Activated T-helper 1 cell treated with anti-CD3 and anti-CD28 coated beads, Interleukin-2, amount 50 U/mL, for 16 hours (primary cell): ENCODE measurements at places on chromosomes 12 and 14.

DNA sequence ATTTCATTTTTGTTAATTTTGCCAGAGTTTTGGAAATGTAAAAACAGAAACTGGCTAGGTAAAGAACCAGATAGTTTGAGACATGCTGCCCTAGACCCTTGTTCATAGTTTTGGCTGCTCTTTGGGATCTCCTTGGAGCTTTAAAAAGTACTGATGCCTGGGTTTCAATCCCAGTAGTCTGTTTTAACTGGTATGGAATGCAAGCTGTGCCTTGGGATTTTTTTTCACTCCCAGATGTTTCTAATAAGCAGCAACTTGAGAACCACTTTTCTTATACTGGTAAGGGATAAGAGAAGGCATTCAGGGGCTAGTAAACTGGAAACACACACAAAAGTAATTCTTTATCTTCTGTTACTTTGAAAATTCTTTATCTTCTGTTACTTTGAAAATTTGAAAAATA lies 18.8 kb downstream of the SLC35F4 start:
- no peak for DNase-seq

GRCh38 chr14:54474232-54474793 lies 14.5 kb downstream of the GMFB start:
- DNase-seq = no peak

- DNase-seq = no peak
These were observed 5.3 kb downstream of the KRT3 start for GRCh38 chr12:52790427-52791270.

DNA sequence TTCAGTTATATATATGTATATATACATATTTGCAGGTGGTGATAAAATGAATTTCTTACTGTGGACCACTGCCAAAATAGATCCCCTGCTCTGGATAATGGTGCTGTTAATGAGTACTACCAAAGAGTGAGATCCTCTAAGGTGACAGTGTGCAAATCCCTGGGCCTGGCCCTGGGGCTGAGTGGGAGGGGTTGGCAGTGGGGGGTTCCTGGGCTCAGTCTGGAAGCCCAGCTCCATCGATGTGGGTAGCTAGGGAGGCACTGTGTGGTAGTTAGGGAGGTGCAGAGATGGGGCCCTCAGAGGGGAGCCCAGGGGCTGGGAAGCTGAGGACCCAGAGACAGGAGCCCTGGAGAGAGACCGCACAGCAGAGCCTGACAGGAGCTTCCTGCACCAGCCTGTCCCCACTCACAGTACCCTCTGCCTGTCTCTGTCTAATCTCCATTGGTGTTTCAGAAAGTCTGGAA lies 9.1 kb downstream of the KRT8 start:
- DNase-seq = no peak

DNA sequence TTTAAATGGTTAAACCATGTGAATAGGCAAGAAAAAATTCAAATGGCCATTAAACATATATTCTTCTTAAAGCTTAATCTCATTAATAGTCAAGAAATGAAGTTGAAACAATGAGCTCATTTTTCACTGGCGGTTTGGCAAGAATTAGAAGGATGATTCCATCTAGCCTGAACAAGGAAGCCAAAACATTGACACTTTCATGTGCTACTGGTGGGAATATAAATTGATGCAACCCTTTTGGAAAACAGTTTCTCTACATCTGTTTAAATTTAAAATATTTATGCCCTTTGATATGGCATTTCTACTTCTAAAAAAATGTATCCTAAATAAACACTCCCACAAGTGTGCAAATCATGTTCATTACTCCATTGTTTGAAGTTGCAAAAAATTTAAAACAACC lies 174.7 kb upstream of the HIF1A start:
- no peak for DNase-seq

DNA sequence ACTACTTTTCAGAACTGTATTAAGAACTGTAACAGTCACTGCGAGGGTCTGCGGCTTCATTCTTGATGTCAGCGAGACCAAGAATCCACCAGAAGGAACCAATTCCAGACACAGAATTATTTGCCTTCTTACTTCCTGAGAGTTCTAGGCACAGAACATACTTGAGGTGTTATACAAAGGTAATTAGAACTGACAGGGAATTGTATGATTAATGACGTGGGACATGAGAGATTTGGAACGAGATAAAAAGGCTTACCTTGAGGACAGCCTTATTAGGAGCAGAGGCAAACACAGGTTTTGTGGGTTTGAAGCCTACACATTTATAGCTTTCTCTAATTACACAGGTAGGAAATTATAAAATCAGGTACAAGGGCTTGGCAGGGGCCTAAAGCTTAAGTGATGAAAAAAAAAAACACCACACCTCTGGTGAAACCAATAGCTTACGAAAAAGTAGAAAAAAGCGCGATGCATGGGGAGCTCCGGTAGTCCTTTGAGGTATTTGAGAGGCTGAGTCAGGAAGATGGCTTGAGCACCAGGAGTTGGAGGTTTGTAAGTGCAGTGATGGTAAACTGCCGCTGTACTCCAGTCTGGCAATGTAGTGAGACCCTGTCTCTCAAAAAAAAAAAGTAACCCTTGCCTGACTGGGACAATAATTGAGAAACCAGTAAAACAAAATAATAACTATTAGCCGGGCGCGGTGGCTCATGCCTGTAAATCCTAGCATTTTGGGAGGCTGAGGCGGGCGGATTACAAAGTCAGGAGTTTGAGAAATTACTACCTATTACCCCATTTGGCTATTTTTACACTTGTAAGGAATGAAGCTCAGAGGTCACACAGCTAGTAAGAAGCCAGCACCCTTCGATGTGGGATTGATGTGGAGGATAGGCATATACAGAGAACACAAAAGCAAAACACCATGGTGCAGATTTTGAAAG lies 795 bp upstream of the ACOT2 start:
- DNase-seq = no peak

DNA sequence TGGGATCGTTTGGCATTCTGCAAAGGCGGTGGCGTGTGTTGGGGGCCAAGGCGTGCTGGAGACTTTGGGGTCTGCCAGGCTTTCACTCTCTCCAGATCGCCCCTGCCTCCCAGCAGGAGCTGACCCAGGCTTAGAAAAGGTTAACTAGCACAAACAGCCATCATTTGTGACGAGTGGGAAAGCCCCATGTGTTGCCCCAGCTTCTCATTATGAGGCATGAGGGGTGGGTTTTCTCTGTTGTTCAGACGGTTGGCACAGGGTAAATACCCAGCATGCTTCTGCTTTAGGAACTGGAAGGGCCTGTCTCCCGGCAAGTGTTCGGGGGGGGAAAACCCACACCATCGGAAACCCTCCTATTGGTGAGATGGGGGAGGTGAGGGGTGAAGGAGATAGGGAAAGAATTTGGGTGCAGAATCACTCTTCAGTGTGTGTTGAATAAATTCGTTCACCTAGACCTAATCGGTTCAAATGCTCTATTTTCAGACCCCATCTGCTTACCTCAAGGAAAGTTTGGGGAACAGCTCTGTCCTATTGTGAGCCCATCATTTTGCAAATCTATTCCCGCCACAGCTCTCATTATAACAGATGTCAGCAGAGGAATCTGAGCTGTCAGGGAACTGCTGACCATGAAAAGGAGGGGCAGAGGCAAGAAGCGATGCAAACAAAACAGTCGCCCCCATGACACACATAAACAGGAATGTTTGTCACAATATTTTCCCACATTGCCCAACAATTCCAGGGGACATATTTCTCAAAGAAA lies 34.7 kb upstream of the C12orf42 start:
- DNase-seq = no peak

DNA sequence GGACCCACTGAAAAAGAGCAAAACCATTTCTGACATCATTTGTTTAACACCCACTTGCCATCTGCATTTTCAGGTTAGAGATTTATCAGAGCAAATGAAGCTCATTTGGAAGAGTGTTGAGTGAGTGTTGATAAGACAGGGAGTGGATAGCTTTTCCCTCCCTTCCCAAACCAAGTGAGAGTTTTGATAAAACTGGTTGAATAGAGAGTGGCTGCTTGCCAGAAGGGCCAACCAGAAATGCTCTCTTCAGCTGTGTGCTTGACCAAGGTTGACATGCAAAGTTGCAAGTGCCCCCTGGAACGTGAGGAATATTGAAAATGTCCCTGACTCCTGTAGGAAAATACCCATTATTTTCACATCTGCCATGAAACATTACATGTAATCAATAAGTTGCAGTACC lies 1487.0 kb upstream of the FLRT2 start:
- DNase-seq = no peak

DNA sequence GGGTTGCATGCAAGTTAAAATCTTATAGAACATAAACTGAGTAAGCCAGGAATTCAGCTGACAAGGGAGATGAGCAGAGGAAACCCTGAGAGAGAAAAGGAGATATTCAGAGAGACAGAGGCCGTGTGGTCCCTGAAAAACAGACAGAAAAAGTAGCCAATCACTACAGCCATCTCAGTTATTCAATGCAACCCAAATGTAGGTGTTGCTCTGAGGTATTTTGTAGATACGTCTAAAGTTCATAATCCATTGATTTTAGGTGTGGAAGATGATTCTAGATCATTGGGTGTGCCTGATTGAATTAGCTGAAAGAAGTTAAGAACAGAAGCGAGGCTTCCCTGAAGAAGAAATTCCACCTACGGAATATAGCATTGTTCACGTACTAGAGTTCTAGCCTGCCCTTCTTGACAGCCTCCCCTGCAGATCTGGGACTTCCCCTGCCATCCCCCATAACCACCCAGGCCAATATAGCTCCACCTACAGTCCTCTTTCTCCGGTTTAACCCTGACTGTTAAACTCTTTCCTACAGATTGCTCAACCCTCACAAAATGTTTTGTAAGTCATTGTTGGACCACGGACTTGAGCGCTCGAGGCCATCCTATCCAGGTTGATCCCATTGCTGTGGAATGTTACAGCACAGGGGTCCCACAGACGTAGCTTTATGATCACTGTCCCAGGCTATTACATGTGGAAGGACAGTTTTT lies 21.7 kb downstream of the AICDA start:
- no peak for DNase-seq

GRCh38 chr12:131550121-131550520 lies 160.8 kb upstream of the SFSWAP start:
- no peak for DNase-seq

DNA sequence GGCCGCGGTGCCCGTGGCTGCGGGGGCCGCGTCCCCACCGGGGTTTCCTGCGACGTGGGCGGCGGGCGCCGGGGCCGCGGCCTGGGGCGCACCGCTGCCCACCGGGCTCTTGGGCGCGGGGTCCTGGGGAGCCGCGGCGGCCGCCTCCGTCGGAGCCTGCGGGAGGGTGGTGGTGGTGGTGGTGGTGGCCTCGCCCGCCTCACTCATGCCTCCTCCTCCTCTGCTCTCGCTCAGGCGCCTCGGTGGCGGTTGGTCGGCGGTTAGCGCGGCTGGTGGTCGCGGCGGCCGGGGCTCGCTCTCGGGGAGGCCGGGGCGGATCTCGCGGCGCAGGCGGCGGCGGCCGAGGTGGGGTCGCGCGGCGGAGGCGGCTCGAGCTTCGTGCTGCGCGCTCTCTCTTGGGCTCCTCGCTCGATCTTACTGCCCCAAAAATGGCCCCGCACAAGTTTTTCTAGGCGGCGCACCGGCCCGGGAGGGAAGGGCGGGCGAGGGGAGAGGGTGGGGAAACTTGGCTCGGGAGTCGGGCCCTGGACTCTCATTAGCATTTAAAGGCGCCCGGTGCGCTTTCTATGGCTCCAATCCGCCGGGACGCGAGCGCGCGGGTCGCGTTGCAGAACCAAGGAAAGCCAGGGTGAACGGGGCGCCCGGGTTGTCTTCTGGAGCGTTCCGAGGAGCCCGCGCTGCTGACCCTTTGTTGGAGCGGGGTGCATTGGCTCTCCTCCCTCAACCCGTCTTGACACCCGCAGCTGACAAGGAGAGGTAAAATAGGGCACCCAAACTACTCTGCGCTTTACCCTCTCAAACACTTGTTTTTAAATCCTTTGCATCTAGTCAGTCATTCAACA lies at the start of gene YBX3:
TSS of gene YBX3 (minus strand) at position 419 of the 842 bp plus-strand sequence. CDS start at position 207, 212 bp downstream.
- DNase-seq = no peak
